Effector CD8-positive, alpha-beta T cell (primary cell): ENCODE measurements at places on chromosomes 5 and 9.

GRCh38 chr9:128145536-128145935 is 3.7 kb upstream of the LCN2 start:
- DNase-seq, result no peak

GRCh38 chr9:21239911-21240310 is at the start of gene IFNA14:
IFNA14 (minus strand) TSS chr9:21240005; CDS start chr9:21239935, 70 bp downstream.
- DNase-seq, result no peak

DNA sequence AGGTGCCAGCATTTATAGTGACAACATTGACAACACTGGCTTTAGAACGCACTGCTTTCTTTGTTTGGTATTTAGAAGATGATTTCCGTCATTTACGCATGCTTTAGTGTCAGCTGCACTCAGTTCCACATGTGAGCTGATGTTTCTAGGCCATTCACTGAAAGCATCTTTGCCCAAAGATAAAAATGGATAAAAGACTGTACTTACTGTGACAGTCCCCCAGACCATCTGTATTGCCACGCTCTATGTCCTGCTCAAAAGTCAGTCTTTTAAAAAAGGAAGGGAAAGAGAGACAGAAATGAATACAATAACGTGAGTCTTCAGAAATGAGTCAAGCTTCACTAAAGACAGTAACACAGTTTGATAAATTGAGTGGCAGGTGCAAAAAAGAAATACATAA is 99.3 kb downstream of the SEMA6A start:
- DNase-seq, result no peak

GRCh38 chr9:33293782-33294181 is 3.5 kb downstream of the NFX1 start:
- no peak for DNase-seq
